Suppressor macrophage (primary cell): ENCODE measurements at places on chromosomes 6 and 20.
A peak's percentile ranks its signal among the peaks of the same experiment; 100 is the strongest.

- DNase-seq = no peak
Measured at GRCh38 chr6:136334465-136334846, 44.8 kb upstream of the BCLAF1 start.

- DNase-seq = no peak
Measured at GRCh38 chr6:147577488-147577887, 69.0 kb downstream of the SAMD5 start.

DNA sequence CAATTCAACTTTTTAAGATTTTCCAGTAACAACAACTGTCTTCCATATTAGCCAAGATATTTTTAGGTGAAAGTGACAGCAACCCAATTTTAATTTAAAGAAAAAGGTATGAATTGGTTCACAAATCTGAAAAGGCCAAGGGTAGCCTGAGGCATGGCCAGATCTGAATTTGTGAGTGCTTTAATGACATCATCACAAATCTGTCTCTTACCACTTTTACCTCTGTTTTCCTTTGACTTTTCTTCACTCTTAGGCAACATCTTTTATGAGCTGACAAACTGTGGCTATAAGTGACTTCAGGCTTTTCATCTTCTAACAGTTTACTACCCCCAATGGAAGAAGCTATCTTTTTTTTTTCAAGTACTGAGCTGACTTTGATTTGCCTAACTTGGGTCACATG, 44.5 kb upstream of the PKIB start:
- DNase-seq = no peak

DNA sequence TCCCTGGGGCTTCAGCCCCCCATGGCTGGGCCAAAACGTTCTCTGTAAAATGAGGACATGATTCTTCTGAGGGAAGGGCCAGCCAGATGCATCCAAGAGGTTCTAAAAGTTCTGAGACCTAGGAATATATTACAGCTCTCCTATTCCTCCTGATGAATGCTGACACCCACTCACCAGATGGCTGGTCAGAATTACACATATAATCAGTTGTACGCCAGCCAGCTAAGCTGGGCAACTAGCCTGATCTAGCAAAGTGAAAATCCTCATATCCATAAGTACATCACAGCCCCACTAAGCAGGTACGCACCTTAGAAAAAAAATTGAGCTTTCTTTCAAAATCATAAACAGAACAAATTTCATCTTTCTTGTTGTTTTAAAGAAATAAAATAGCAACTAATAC, 34.8 kb downstream of the C6orf118 start:
- DNase-seq = no peak

DNA sequence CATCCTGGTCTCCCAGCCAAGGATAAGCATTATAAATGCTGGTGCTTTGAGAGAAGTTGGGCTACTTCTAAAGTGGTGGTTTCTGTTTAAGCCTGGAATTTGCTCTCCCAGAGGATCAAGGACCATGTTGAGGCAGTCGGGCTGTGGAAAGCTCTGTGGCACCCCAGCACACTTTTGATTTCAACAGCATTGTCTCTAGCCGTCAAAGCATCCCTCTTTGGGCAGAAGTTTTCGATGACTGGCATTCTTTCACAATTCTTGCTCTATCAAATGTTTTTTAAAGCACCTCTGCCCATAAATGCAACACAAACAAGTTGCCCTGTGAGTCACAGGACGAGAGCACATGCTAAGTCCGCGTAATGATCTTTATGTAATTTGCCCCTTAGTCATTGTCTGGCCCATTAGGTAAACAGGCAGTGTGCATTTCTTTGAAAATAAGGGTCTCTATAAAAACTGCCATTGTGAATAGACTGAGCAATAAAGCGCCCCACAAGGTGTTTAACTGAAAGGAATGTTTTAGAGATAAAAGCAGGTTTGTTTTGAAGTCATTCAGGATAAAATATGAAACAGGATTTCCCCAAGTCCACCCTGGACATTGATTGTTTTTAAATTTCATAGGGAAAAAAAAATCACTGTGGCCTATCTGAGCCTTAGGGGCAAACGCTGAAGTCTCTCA, 44.7 kb upstream of the FOXQ1 start:
- no peak for DNase-seq

- peak; percentile 56 for DNase-seq
Measured at GRCh38 chr6:53199156-53199555, 50.5 kb upstream of the GCM1 start.

- DNase-seq = no peak
Measured at GRCh38 chr20:52991830-52992229, 19.7 kb downstream of the TSHZ2 start.

DNA sequence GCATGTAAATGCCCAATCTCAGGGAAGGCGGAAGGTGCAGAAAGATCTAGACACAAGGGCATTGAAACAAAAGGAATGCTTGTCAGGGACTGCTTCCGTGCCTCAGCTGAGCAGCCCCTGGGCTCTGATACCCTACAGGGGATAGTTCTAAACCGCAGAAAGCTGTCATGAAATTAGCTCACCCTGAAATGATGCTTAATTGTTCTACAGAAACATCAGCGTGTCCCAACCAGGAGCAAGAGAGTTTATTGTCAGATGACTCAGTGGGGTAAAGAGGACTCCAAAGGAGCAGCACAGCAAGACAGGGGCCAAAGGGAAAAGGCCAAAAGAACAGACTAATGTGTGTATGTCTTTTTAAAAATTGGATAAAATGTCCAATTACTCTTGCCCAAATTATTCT, 258.4 kb upstream of the JARID2 start:
- no peak for DNase-seq

DNA sequence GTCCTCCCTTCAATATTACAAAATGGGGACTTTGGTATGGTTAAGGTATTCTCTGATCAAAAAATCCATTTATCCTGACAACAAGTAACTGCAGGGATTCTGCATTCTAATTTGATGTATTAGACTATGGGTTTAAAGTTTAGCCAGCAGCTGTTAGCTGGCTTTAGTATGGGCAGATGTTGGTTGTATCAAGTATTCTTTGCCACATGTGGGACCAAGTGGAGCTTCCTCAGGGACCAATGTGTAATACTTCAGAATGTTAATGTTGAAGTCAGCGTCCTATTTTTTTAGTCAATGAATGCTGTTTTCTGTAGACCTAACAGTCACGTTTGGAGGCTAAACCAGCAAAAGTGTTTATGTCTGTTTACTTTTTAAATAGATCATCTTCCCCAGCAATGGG, 41.4 kb downstream of the MOXD1 start:
- no peak for DNase-seq

DNA sequence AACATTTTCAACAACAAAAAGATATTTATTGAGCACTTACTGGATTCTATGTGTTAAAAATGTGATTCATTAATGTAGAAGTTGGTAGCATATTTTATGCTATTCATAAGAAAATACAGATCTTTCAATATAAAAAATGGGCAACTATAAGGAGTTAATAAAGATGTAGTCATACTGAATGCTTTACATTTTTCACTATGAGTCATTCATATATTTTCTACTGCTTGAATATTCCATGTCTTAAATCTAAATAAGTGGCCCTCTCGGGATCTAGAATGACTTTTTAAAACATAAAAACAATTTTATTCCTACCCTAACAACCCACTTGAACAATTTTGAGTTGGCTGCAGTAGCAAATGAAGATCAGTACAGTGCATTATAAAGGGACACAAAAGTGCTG, 362.1 kb downstream of the PHF3 start:
- no peak for DNase-seq

GRCh38 chr20:6051505-6051904, 2.4 kb downstream of the LRRN4 start:
- peak; percentile 11 for DNase-seq

- DNase-seq = no peak
Measured at GRCh38 chr6:19714434-19715166, 122.6 kb upstream of the ID4 start.

GRCh38 chr6:27161946-27162603, 85.4 kb upstream of the PRSS16 start:
- peak; percentile 65 for DNase-seq

- no peak for DNase-seq
Measured at GRCh38 chr20:7346562-7346961, 579.1 kb downstream of the BMP2 start.

GRCh38 chr20:31565699-31566318, 39.3 kb upstream of the ID1 start:
- DNase-seq = no peak

DNA sequence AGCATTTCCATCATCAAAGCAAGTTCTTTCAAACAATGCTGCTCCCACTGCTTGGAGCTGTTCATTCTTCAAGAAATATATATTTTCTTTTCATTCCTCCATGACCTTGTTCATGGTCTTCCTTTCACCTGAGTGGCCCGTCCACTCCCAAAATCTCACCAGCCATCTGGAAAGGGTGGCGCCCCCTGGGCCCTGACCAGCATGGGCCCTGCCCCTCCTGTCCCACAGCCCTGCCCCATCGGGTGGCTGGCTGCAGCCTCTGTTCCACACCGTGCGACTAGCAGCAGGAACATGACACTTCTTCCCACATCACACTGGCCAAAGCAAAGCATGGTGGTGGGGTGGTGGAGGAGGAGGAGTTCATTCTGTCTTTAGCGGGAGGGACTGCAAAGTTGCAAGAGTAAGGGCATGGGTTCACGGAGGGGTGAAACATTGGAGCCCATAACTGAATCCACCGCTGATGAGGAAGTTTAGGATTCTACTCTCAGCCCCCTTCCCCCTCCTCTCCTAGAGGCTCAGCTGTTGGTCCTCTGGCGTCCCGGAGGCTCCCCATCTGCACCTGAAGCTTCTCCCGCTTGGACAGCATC, 195.2 kb upstream of the SLC24A3 start:
- DNase-seq = no peak

- DNase-seq = peak; percentile 83
Measured at GRCh38 chr20:16390991-16391390, 182.3 kb downstream of the KIF16B start.

DNA sequence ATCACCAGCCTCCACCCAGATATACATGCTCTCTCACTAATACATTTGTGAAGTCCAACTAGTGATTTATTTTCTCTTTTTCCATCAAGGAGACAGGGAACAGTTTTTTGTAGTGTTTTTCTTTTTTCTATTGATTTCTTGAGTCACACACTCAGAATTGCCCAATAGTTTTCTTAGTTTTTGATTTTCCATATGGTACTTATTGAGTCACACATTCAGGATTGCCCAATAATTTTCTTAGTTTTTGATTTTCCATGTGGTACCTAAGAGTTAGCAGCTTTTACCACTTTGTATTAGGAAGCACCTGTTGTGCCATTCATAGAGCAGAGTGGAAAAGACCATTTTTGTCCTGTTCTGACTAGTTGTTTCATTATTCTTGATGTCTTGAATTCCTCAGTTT, 1268.8 kb downstream of the EPHA7 start:
- DNase-seq = no peak

GRCh38 chr6:10458287-10458686, 43.4 kb upstream of the TFAP2A start:
- DNase-seq = no peak

DNA sequence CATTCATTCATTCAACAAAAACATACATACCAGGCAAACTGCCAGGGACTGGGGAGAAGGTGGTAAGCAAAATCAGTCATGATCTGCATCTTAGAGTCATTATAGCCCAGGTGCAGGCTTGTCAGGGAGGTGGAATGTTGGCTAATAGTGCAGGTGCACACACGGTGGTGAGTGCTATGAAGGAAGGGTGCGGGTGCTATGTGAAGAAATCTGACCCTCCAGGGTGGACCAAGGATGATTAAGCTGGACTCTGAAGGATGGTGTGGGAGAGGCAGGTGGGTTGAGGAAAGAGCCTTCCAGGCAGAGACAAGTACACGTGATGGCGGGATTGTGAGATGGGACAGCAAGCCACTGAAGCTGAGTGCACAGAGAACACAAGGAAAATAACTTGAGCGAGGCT, 77.4 kb downstream of the B3GAT2 start:
- DNase-seq = no peak

- DNase-seq = no peak
Measured at GRCh38 chr6:148898376-148899014, 151.7 kb downstream of the UST start.

DNA sequence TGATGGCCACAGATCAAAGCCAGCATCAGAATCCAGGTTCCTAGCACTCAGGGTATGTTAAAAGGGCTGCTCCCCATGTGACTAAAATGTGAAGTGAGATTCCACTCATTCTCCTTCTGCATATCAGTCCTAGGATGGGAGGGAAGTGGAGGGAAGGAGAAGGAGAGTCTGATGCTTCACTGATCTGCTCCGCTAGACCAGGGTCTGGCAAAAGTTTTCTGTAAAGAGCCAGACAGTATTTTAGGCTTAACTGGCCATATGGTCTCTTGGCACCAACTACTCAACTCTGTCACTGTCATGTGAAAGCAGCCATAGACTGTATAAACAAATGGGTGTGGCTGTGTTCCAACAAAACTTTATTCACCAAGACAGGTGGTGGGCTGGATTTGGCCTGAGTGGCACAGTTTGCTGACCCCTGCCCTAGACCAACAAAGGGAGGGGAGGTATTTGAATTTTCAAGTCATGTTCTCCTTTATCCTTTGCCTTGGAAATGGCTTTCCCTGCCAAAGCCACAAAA, 22.6 kb downstream of the GHRH start:
- no peak for DNase-seq

DNA sequence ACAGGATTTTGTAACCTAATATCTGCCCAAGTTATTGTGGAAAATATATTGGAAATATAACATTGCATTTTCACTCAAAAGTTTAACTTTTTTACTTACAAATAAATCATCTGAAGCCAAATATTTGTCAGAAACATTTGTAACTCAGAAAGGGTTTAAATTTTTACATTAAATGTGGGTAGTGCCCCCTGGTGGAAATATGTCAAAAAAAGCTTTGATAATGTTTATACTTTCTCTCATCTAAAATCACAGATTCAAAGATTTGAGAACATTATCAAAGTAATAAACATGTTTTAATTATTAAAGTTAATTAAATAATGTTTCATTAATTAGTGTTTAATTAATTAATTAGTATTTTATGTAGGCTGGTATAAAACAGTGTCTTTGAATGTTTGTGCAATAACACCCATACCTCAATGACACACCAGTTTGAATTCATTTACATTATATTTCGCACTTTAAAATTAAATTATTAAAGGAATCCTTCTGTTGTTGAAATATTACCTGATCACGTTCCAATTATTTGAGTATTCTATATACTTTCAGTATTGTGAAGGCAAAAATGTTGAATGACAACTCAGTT, 320.1 kb upstream of the FKBP1C start:
- peak; percentile 10 for DNase-seq

DNA sequence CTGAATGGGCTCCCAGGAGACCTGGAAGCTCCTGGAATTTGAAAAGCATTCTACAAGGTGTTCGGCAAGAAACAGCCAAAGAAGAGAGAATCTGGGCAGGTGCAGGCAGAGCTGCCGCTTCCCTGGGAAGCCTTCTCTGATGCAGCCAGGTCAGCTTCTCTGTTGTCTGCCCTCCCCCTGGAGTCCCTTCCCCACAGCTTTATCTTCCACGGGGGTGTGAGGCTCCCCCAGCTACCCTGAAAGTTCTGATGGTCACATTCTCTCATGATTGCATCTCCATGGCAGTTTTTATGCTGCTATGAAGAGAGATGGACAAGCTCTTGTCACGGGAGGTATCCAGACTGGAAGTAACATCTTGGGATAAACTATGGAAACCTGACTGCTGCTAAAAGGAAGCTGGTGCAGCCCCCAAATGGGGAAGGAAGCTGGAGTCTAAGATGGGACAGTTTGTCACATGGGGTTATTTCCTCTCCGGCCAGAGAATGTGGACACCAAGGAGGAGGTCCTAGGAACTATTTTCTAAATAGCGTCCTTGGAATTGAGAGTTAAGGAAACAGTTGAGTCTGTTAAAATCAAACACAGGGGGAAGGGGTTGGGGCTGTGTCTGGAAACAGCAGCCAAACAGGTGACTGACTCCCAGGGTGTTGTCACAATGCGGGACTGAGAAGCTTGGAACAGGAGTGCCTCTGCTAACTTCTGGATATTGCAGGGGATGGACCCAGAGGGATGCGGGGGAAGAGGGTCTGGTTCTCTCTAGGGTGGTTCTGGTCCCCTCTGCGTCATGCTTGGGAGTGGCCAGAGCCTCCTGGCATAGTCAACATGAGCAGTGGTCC, 91.1 kb downstream of the ASXL1 start:
- peak; percentile 55 for DNase-seq
